Stimulated activated CD4-positive, alpha-beta T cell treated with anti-CD3 and anti-CD28 coated beads, Interleukin-12 subunit alpha, Interleukin-12 subunit beta, amount 100 ng/mL, for 24 hours (primary cell): ENCODE measurements at places on chromosomes 11 and 22.

- DNase-seq, result no peak
Observed at GRCh38 chr11:29405305-29405704, 611.5 kb downstream of the KCNA4 start.

DNA sequence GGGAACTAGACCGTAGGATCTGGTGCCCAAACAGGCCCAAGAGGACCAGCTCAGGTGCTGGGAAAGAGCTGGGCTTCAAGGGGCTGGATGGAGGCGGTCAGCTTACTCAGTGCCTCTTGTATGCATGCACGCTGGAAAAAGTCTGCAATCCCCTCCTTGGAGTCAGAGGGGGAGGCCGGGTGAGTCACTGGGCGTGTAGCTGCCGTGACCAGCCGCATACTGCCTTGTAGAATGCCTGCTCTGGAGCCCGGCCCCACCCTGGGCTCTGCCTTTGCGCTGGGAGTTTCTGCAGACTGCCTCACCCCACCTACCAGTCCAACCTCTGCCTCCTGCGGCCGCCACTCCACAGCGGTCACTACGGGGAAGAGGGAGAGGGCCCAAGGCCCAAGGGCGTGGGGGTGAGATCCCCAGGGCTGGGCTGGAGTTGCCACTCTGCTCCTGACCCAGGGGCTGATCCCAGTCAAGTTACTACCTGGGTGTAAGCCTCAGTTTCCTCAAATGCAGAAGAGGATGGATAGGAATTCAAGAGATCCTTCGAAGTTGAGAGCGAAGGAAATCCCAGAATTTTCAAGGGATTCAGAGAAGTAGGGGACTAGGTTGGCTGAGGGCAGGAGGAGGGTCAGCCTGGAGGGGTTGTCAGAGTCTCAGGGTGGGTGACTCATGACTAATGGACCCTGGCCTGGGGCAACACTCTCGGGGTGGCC, 4.2 kb downstream of the MRGPRF start:
- no peak for DNase-seq

- no peak for DNase-seq
Observed at GRCh38 chr11:117193130-117194020, 5.8 kb upstream of the TAGLN start.

GRCh38 chr11:65862941-65863888, 3.0 kb downstream of the MUS81 start:
- DNase-seq, result no peak

DNA sequence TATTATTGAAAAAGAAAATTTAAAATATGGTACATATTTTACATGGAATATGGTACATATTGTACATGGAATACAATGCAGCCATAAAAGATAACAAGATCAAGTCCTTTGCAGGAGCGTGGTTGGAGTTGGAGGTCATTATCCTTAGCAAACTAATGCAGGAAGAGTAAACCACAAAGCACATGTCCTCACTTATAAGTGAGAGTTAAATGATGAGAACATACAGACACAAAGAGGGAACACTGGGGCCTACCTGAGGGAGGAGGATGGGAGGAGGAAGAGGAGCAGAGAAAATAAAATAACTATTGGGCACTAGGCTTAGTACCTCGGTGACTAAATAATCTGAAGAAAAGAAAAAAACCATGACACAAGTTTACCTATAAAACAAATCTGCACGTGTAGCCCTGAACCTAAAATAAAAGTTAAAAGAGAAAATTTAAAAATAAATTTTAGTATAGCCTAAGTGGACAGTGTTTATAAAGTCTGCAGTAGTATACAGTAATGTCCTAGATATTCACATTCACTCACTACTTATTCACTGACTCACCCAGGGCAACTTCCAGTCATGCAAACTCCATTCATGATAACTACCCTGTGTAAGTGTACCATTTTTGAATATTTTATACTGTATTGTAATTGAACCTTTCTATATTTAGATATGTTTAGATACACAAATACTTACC, 204.4 kb downstream of the FAM76B start:
- DNase-seq, result no peak

- no peak for DNase-seq
Observed at GRCh38 chr22:32478994-32479393, 4.4 kb downstream of the FBXO7 start.

DNA sequence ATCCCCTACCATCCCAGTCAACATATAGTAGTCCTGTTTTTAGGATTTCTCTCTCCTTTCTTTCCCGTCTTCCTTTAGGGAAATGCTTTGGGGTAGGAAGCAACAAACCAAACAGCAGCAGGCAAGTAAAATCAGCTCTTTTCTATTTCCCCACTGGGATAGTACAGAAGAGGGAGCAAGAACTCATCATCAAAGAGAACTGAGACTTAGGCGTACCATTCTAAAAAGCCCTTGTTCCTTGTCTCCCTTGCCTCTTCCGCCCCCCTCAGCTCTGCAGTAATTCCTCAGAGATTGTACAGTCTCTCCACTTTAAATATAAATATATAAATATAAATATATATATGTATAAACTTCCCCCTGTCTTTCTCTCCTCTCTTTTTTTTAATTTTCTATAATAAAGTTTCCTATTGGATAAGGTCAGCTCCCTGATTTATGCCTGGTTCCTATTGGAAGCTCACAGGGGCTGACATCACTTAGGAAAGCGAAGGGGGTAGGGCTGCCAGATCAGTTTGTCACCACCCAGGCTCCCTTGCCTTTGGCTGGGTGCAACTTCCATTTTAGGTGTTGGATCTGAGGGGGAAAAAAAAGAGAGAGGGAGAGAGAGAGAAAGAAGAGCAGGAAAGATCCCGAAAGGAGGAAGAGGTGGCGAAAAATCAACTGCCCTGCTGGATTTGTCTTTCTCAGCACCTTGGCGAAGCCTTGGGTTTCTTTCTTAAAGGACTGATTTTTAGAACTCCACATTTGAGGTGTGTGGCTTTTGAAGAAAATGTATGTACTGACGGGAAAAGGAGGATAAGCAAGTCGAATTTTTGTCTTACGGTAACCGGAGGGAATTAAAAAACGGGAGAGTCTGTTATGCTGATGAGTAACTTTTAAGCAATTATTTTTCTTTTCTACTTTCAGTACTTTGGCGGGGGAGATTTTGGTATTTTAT, at the start of gene CTNND1:
TSS of gene CTNND1 (plus strand) at position 502 of the 934 bp plus-strand sequence. CDS start 29,677 bp downstream, outside the sequence.
- no peak for DNase-seq

DNA sequence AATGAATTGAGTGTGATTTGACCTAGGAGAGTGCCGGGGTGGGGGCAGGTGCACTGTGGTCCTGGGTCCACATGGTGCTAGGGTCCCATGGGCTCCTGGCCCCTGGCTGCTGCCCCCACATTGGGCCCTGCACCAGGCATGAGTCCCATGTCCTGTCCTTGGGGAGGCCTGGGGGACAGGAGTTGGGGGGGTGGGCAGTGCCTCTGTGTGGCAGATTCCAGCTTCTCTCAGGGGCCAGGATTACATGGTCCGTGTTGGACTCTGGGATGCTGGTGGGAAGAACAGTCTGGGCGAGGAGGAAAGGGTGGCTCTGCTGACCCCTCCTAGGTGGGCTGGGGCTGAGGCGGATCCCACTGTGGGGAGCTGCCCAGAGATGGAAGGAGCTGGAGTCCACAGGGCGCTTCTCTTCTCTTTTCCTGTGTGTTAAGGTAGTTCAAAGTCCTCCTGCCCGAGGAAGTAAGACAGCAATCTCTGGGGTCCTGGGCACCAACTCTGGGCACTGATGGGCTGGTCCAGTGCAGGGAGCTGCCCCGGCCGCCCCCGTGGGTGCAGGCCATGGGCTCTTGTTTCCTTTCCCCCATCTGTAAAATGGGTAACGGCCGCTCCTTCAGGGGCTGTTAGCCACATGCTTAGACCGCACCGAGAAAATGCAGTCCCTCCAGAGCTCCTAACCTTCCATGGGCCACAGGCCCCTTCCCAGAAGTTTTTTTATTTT, 19.8 kb downstream of the KCNQ1 start:
- no peak for DNase-seq

DNA sequence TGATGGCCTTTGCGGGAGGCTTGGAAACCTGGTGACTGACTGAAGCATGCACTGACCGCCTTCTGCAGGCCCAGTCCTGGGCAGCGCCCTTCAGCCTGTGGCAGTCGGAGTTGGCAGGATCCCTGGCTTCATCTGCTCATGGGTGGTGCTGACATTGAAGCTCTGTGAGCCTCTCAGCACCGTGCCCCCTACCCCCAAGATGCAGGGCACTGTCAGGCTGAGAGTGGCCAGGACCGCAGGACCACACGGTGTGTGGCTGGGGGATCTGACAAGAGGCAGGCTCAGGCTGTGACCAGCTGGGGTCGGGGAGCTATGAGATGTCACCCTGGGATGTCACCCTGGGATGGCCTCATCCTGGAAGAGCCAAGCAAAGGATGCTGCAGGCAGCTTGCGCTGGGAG, 32.7 kb downstream of the TBC1D22A start:
- no peak for DNase-seq

GRCh38 chr22:39055658-39056057, 15.0 kb downstream of the APOBEC3F start:
- DNase-seq, result no peak

DNA sequence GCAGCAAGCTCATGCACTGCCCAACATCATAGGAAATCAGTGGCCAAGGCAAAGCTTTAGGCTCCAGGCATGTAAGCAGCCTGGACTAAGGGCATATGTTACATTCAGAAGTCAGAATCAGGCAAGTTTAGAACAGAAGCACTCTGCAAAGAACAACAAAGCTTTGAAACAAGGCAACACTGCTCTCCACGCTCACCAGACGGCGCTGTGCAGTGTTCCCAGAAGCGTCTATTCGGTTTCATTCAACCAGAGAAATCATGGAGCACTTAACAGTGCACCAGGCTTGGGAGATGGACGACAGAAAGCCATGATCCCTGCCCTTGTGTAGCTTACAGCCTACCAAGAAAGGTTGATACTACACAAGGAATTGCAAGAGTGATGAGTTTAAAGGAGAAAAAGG, 555.8 kb downstream of the BUD13 start:
- no peak for DNase-seq

- DNase-seq, result peak; percentile 3
Observed at GRCh38 chr11:123020968-123021367, 39.3 kb upstream of the BSX start.

- no peak for DNase-seq
Observed at GRCh38 chr11:133678191-133678590, 145.9 kb upstream of the OPCML start.

- DNase-seq, result no peak
Observed at GRCh38 chr22:39084666-39085065, 7.6 kb downstream of the APOBEC3G start.

DNA sequence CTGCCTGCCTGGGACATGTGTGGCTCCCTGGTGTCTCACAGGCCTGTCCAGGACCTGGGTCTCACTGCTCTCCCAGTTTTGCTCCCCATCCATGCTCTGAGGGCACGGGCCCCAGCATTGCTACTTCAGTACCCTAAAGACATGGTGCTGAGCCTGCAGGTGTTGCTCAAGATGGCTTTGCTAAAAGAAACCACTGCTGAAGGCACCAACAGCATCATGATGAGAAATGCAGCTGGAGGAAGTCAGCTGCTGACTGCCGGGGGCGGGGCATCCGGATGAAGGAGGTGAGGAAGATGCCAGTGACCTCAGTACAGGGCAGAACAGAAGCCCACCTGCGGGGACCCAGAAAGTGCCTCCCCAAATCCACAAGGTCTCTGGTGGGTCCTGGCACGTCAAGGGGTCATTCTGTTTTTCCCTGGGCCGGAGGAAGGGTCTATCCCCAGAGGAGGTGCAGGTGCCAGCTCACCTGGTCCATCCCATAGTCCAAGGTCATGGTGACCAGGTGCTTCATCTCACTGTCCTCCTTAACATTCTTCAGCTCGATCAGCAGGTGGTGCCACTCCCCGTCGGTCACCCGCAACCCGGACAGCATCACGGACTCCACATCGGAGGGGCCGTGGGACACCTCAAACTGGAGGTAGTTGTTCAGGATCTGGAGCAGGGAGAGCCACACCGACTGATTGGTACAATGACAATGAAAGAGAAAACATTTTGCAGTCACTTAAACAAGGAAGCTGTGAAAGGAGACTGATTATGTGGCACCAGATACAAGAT, 63.9 kb downstream of the TRMU start:
- DNase-seq, result no peak

DNA sequence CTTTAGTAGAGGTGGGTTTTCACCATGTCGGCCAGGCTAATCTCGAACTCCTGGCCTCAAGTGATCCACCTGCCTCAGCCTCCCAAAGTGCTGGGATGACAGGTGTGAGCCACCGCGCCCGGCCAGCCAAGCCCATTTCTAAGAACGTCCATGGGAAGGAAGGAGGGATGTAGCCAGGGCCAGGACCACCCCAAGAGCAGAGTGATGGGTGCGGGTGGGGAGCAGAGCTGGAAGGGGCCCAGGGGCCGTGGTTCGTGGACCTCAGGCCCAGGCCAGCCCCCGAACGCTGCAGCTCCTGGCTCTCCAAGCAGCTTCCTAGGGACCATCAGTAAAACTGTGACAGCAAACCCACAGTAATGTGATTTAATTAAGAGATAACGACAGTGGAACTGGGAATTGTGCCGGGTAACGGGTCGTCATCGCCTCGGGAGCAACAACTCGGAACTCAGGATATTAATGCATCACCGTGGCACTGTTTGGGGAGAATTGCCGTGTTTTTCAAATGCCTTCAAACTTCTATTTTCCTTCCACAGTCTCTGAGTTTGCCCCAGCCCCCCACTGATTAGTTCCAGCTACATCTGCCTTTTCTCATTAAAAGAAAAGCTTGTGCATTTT, 74.3 kb downstream of the BRD1 start:
- DNase-seq, result no peak

DNA sequence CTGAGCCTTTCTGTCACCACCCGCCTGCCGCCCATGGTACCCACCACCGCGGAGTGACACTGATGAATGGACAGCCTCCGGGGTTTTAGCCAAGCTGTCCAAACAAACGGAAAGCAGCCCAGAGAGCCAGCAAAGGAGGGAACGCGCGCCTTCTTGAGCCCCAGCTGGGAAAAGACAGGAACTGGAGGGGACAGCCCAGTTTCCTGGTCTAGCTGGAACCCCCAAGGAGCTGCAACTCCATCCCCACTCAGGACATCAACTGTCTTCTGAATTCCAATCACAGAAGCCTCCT, 33.7 kb downstream of the SHISAL1 start:
- no peak for DNase-seq

DNA sequence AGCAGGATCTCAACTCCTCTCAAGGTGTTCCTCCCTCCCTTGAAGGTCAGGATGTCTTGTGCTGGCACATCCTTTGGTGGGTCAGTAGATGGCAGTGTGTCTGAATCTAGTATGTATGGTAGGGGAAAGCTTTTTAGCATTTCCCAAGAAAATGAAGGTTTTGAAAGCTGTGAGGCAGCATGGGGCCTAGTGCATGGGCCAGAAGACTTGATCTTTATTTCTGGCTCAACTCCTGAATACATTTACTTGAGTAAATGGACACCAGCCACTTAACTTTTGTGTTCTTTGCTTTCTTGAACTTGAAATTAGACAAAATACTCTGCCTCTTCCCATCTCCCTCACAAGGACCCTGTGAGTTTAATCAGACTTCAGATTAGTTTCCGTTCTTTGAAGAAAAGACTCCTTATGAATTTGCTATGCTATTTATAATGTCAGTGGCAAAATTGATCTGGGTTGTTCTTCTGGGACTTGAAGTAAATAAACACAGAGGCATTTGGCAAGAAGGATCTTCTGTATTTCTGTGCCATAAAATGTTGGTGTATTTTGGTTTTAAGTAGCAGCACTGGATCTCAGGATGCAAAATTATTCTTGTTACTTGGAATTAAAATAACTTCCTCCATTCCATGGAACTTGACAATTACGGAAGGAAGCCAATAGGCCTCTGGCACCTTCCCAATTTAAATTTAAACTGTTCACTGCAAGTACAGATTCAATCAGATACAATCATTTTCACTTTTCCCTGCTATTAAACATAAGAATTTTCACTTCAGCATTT, 288.8 kb downstream of the CASP12 start:
- no peak for DNase-seq

GRCh38 chr22:42379966-42380537, 52.2 kb downstream of the NFAM1 start:
- DNase-seq, result no peak

GRCh38 chr11:66112041-66112491, 42.0 kb downstream of the PACS1 start:
- DNase-seq, result no peak
